Esophagus squamous epithelium (tissue), 5 donors: ENCODE measurements at places on chromosomes 1 and 21.

DNA sequence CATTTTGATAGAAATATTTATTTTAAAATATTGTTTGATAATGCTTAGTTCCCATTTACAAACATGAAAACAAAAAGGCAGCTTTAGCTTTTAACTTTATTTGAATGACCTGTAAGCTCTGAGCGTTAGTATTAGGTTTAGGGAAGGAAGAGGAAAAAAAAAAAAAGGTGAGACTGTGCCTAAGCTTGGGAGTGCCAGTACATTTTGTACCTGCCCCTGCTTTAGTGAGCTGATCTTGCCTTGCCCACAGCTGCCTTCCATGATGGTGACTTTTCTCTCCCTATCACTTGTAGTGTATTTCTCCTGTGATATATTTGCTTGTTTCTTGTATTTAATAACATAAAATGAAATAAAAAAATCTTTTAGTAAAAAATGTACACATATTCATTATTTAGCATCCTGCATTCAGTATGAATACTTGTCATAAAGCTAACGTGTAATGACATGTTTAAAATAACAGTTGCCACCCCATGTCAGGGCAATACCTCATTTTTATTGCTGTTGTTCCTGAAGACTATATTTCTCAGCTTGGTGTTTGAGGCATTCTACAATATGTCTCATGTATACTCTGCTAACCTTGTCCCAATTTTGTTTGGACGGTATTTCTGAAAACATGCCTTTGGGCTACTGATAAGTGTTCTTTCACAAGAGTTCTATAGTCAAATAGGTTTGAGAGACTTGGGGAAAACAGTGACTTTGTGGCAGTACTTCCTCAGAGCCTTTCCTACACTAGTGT is 76.3 kb downstream of the NEK7 start:
- no peak for DNase-seq

DNA sequence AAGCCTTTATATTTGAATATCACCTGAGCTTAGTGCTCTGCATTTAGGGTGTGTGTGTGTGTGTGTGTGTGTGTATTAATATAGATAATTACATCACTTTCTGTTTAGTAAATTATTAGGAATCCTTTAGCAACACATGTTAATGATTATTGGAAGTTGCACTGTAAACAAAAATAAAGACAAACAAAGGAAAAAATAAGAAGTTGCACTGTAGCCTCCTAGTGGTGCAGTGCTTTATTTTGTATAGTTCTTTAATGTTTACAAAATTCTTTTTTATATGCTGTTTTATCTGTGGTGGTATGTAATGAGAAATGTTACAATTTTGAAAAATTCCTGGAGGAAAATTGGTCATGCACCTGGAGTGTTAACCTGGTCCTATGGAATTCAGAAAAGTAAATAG is 69.2 kb downstream of the UBE4B start:
- no peak for DNase-seq

DNA sequence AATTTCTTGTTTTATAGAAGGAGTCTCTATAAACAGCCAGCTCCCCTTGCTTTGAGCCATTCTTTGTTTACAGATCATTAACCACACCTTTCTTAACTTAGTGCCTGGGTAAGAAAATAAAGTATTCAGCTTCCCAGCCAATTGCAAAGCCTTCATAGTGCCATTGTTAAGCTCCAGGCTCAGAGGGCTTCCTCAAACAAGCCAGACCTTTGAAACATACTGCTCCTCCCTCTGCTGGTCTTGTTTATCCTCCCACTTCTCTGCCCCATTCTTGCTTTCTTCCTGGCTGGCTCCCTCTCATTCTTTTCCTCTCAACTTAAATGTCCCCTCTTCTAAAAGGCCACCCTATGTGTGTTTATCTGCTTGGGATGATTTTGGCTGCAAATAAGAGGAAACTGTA is 319.4 kb upstream of the ST6GALNAC5 start:
- no peak for DNase-seq

- DNase-seq = no peak
Observed at GRCh38 chr1:172964864-172965263, 85.9 kb downstream of the TNFSF18 start.

DNA sequence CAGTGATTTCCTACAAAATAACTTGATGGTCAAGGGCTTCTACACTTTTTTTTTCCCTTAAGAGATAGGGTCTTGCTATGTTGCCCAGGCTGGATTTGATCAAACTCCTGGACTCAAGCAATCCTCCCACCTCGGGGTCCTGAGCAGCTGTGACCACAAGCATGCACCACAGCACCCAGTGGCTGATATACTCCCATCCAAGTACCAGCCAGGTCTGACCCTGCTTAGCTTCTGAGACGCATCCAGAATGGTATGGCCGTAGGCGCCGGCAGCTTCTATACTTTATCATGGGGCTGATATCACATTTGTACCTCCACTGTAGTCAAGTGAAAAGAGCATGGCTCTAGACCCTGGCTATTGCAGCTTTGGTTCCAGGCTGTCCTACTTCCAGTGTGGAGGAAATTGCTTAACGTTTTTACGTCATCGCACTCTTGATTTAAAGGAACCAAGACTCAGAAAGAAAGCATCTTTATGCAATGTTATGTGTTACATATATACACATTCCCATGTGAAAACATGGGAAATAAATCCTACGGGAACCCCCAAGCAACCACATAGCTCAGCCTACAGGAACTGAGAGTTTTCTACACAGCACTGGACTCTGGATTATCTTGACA is 39.5 kb downstream of the PDPN start:
- DNase-seq = no peak

- no peak for DNase-seq
Observed at GRCh38 chr1:183996040-183996384, 41.5 kb downstream of the COLGALT2 start.

DNA sequence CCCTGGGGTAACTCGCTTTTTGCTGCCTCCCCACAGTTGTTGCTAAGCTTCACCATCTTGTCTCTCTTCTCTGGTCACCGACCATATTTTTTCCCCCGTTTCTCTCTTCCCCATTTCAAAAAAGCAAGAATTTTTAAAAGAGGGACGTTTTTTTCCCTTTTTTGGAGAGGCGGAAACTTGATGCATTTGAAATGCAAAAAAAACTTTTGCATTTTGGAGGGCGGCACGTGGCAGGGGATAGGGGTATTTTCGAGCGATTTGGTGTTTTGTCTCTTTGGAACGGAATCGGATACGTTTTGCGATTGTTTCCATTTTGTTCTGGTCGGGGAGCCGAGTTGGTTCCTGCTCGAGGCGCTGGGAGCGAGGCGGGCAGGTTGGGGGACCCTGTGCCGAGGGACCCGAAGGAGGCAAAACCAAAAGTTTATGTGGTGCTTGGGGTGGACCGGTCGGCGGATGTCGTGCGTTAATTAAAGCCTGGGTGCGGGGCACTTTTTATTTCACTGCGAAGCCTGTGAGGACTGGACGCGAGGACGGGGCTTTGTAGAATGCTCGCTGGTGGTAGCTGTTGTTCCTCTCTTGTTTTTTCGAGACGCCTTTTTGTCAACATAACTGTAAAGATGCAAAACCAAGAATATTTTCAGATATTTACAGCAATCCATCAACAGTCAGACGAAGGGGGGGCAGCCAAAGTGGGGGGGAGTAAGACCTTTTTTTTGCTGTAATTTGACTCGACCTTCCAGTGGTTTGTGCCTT is 884 bp downstream of the H3-3A start:
- DNase-seq = no peak

GRCh38 chr1:204221271-204221670 is 7.5 kb upstream of the GOLT1A start:
- DNase-seq = no peak

GRCh38 chr1:56915960-56916359 is 49.9 kb downstream of the C8B start:
- DNase-seq = no peak

- DNase-seq = no peak
Observed at GRCh38 chr1:169360415-169360814, 7.2 kb downstream of the NME7 start.

DNA sequence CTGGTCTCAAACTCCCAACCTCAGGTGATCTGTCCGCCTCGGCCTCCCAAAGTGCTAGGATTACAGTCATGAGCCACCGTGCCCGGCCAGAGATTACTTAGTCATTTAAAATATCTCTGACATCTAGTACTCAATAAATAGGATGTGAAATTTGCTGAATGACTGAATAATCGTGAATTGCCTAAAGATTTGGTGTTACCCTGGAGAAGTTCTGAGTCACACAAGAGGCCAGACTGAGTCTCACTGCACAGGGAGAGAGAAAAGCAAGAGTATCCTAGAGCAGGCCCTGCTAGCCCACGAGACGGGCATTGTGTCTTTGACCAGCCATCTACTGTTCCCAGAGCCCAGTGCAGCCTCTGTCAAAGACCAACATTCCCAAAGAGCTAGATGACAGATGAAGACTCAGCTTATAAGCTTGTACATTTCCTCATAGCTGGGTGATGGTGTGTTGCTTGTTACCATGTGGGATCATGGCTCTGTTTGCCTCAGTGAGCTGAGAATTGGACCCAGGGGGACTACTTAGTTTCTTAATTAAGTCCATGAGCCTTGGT is 5.6 kb upstream of the EIF4G3 start:
- no peak for DNase-seq

DNA sequence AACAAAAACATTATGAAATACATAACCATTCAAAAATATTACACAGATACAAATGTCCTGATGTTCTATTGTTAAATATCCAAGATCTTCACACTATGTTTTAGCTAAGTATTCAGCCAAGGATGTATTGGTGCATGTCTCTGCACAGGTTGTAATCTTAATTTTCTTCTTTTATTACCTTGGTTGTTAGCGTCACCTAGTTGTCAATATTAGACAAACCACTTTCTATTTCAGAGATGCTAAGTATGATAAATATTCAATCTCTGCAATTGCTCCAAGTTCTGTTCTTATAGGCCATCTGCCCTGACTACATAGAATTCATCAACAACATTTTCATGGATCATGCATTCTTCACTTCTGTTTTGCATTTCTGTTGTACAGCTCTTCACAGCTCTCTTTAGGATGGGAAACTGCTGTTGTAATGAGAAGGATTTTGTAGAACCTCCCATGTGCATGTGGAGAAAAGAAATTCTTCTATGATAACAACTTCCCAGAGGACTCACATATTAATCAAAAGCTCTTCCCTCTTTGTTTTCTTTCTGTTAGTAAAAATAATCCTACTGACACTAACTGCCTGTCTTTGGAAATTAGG is 380.1 kb downstream of the NUF2 start:
- DNase-seq = no peak

DNA sequence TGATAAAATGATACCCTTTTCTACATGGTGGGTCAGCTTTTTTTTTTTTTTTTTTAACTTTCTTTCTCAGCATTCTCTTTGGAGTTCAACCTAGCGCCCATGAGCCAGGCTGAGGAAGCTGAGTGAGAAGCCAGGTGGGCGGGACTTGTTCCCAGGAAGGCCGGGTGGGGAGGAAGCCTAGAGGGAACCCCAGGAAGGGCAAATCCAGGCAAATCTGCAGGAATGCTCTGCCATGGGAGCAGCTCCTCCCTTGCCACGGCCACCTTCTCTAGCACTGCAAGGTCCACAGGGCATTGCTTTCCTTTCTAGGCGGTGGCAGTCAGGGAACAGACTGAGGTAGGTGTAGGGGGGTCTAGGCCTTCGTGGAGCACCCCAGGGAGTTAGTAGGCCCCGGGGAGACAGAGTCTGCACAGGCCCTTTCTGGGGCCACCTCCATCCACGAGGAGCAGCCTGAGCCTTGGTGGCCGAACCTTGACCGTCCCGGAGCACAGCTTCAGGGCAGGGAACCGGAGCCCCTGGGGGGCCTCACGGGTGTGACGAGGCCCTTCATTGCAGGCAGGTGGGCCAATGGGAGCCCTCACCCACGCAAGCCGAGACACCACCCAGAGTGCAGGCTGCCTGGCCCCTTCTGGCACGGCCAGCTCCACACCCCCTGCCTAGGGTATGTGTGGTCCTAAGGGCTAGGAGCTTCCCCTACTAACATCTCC is 18.2 kb upstream of the CCDC27 start:
- no peak for DNase-seq

GRCh38 chr21:42306366-42307035 is 8.7 kb downstream of the TFF3 start:
- DNase-seq = no peak

DNA sequence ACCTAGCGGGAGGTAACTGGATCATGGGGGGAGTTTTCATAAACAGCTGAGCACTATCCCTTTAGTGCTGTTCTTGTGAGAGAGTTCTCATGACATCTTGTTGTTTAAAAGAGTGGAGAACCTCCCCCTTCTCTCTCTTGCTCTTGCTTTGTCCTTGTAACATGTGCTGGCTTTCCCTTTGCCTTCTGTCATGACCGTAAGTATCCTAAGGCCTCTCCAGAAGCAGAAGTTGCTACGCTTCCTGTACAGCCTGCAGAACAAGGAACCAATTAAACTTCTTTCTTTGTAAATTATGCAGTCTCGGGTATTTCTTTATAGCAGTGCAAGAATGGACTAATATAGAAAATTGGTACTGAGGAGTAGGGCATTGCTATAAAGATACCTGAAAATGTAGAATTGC is 515.6 kb downstream of the NEGR1 start:
- DNase-seq = no peak

- no peak for DNase-seq
Observed at GRCh38 chr1:225822655-225823403, 12.9 kb downstream of the EPHX1 start.

- no peak for DNase-seq
Observed at GRCh38 chr1:183898001-183898396, 93.1 kb downstream of the RGL1 start.

DNA sequence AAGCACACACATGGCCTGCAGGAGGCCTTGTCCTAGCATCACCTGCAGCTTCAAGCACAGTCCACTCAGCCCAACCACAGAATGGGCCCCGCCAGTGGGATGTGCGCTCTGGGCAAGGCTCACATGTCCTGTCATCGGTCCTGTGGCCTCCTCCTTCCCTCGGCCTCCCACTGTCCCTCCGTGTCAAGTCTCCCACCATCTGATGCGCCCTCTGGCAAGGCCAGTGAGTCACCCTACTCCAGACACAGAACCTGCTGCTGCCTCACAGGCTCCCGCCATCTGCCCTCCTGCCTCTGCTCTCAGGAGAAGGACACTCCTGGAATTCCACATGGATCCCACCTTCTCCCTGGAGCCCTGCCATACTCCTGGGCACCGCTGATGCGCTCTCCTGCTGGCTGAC is 14.2 kb downstream of the KCNAB2 start:
- DNase-seq = no peak

DNA sequence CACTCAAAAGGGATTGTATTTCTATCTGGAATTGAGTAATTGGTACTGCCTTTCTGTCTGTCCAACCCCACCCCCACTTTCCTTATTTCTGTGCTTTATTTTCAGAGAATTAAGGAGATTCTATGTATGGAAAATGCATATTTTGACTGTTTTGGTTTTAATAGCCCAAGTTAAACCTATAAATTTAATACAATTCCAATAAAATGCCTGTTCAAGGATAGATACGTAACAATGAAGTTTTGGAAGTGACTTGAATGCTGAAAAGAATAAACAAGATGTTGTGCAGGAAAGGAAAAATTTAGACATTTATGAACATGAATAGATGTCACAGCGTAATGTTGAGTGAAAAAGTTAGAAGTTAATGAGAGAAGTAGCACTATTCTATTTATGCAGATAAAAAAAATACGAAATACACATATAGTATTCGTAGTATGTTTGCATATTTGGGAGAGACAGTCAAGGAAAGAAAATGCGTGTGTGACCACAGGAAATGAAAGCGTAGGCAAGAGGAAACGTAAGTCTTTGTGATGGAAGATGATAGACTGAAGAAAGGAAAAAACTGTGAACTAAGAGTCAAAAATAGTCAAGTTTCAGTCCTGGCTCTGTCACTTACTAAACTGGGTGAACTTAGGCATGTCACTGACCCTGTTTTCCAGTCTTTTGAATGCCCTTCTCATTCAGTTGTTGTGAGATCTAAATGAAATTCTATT is 62.1 kb downstream of the MEF2D start:
- no peak for DNase-seq
